Cerebellar nuclear complex (tissue), 1 donor: ENCODE measurements at places on chromosomes 4 and X.

GRCh38 chrX:110732266-110732665, 63.4 kb downstream of the CHRDL1 start:
- DNase-seq = no peak

DNA sequence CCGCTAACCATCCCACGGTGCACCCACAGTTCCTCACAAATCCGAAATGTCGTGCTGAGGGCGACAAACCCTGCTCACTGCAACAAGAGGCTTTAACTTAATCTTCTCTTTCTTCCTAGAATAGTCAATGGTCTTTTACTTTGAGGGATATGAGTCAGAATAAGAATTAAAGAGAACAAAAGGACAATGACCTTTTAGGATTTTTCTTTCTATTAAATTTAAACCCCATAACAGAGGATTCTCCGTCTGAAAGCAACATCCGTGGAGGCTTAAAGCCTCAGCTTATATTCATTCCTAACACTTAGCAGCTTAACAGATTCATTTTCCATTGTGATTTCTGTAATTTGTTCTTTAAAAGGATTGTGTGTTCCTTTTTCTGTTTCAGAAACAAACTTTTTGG, 44.9 kb upstream of the PUDP start:
- DNase-seq = no peak

DNA sequence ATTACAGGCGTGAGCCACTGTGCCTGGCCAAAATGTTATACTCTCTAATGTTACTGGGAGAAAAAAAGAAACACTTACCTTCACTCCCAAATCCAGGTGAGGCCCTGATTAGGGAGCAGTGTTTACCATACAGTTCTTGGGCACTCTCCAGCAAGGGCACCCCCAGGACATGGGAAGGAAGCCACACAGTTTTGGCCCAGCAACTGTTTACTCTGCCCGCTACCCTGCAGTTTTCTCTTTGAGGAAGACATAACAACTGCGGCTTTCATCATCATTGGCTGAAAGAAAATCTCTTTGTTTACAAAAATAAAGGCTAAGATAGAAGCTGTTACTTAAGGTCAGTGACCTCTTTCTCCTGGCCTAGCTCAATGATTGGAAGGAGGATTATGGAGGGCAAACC, 145.5 kb upstream of the DUSP21 start:
- DNase-seq = no peak

GRCh38 chr4:154086247-154086646, 297.4 kb upstream of the SFRP2 start:
- no peak for DNase-seq

GRCh38 chrX:69128588-69128987, 36.7 kb downstream of the PJA1 start:
- DNase-seq = no peak

DNA sequence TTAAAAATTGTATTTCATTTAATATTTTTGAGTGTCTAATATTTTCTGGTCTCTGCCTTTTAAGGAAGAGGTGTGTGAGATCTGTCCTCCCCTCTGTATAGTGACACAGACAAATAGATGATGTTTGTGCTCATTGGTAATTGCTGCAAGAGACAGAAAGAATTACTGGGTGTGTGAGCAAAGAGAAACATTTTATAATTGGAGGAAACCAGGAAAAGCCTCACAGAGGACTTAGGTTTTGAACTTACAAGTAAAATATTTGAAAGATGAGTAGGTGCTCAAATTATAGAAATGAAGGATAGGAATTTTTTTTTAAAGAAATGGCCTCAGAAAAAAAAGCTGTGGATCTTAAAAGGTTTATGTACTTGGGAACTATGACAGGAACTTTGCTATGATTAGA, 149.8 kb downstream of the SPCS3 start:
- no peak for DNase-seq

DNA sequence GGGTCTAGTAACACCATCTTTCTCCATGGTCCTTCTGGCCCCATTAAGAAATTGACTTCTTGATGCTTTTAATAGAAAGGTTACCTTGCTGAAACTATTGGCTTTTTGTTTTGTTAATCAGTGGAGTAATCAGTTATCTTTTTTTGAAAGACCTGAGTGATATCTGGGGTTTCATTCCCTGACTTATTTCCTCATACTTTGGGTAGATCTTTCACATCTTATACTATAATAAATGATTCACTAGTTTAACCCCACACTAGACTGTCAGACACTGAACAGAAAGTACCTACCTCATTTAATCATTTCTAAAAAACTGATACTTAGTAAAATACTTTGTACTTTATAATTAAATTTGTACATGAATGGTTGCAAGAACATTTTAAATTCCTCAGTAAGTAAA, 1021.1 kb downstream of the STIM2 start:
- DNase-seq = no peak

- no peak for DNase-seq
Measured at GRCh38 chr4:103197765-103198110, 405 bp downstream of the CENPE start.

DNA sequence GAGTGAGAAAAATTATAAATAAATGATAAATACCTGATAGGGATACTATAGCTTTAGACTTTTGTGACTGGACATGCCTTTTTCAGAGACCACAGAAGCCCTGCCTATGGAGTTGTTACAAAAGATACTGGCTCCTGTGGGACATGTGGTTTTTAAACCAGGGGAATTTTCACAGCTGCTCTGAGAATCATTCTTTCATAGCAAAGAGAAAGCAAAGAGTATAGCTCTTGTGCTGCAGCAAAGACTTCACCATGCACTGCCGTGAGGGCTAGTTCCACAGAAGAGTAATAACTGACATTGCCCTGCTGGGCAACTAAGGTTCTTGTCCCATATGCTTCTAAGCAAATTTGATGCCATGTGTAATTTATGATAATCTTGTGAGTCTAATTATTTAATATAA, 98.2 kb downstream of the MAPK10 start:
- no peak for DNase-seq

DNA sequence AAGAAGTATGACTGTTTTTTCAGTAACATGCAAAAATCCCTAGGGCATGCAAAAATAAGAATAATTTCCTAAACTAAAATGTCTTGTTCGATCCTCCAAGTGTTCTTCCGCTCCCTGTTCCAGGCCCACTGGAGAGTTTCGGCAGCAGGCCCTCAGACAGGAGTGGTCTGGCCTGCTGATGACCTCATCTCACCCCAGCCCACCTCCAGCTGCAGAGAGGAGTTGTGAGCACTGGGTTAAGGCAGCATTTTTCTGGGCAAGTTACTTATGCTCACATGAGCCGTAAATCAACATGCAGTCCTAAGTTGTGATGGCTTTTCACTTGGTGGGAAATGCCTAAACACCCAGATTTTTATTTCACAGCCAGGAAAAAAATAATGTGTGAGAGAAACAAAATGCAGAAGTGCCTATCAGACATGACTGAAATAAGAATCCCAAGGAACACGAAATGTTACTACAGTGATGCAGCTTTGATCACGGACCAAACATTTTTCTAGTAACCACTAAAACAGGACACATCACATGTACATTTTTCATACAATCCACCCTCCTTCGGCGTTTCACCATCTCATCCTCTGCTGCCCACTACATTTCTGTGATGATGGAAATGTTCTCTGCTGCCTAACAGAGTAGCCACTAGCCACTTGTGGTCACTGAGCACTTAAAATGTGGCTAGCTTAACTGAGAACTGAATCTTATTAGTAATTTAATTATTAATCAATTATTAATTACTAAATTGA, 153.3 kb upstream of the TBL1X start:
- no peak for DNase-seq

- no peak for DNase-seq
Measured at GRCh38 chr4:154441124-154441523, 50.5 kb downstream of the DCHS2 start.

DNA sequence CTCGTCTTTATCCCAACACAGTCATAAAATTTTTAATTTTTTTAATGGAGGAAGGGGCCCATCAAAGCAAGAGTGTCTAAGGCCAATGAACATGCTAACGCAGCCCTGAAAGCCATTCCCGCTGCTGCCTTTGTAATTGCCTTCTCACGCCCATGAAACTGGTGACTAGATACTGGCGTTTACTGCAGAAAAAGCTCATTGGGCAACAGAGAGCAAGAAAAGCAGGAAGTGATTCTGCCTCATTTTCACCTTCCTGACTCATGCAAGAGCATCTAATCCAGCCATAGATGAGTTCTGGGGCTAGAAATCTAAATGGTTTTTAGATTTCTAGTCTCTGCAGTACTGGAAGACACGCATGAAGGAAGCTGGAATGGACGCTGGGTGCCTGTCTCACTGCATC, 72.5 kb downstream of the ANXA3 start:
- no peak for DNase-seq

GRCh38 chr4:74293558-74293957, 14.7 kb upstream of the EPGN start:
- DNase-seq = no peak

GRCh38 chrX:78331708-78332107, 4.3 kb upstream of the CYSLTR1 start:
- no peak for DNase-seq

- no peak for DNase-seq
Measured at GRCh38 chr4:97396097-97396496, 747.2 kb downstream of the STPG2 start.
